ENCODE measurements at places on chromosomes 1 and 21.

GRCh38 chr1:246800756-246801155, 76.5 kb downstream of the SCCPDH start:
- H3K27ac ChIP-seq = no peak overlapping the region
- H3K27me3 ChIP-seq = no peaks in the 10 kb centered on the region
- no peaks in the 10 kb centered on the region for H3K4me1 ChIP-seq
- H3K4me3 ChIP-seq = no peak overlapping the region
- no peaks in the 10 kb centered on the region for H3K36me3 ChIP-seq
- DNase-seq = no peak

DNA sequence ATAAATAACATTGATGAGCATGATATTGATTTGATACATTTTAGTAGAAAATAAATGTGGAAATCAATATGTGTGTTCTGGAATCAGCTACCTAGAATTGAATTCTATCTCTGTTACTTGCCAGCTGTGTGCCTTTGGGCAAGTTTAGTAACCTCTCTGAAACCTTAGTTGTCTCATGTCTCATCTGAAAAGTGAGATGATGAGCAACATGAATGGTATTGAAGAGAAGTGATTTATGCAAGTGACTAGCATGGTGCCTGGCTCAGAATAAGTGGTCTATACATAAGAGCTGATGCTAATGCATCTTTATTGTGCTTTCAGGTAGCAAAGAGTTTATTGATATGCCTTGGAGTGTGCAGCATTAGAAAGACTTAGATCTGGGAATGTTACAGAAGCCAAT, 383.3 kb downstream of the PRDM2 start:
- H3K4me1 ChIP-seq = no peaks in the 10 kb centered on the region
- no peak overlapping the region for H3K27ac ChIP-seq
- H3K4me3 ChIP-seq = no peak overlapping the region
- no peak for DNase-seq
- H3K36me3 ChIP-seq = no peaks in the 10 kb centered on the region

- H3K27me3 ChIP-seq = no peaks in the 10 kb centered on the region
- H3K4me3 ChIP-seq = no peak overlapping the region
- DNase-seq = no peak
- peaks cover 6% of the 10 kb centered on the region for H3K36me3 ChIP-seq
Measured at GRCh38 chr21:45522381-45522780, 19.9 kb downstream of the SLC19A1 start.

- H3K27ac ChIP-seq = no peak overlapping the region
- peaks cover 8% of the 10 kb centered on the region for H3K36me3 ChIP-seq
- no peak for DNase-seq
Measured at GRCh38 chr21:43778469-43779335, 2.6 kb upstream of the CSTB start.

DNA sequence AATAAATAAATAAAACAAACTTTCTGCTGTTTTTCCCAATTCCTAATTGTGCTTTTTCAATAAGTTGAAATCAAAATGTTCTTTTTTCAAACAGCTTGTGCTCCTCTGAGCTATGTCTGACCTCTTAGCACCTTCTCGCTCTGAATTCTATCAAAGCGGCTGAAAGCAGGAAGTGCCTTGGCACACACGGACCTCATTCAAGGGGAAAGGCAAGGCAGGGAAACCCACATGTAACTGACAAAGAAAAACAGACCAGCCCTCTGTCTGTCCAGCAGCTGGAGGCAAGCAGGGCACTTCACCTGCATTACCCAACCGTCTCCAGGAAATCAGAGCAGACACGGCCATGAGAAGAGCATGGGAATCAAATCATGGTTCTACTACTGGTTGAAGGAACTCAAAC, 56.7 kb downstream of the PLPP3 start:
- no peak overlapping the region for H3K27ac ChIP-seq
- no peak overlapping the region for H3K4me3 ChIP-seq
- no peaks in the 10 kb centered on the region for H3K27me3 ChIP-seq
- H3K4me1 ChIP-seq = no peaks in the 10 kb centered on the region
- DNase-seq = no peak
- no peaks in the 10 kb centered on the region for H3K36me3 ChIP-seq

DNA sequence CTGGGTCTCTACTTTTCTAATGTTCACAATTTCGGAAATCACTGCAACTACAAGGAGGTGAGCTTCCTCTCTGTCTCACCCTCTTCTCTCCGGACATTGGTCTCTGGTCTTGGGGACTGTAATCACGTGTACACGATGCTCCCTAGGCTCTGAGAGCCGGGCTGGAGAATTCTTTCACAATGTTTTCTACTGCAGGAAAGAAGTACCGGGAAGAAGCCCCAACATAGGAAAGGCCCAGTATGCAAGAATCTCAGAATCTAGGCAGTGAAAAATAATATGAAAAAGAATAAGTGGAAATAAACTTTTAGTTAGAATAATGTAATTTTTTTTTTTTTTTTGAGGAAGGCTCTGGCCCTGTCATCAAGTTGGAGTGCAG, 13.5 kb upstream of the HJV start:
- DNase-seq = no peak
- no peak overlapping the region for H3K4me3 ChIP-seq
- peaks cover 2% of the 10 kb centered on the region for H3K27me3 ChIP-seq
- H3K27ac ChIP-seq = no peak overlapping the region
- H3K4me1 ChIP-seq = peaks cover 10% of the 10 kb centered on the region

GRCh38 chr1:64387389-64388285, 82.3 kb upstream of the CACHD1 start:
- H3K27ac ChIP-seq = no peak overlapping the region
- no peak for DNase-seq
- no peaks in the 10 kb centered on the region for H3K4me1 ChIP-seq

- DNase-seq = no peak
- H3K27me3 ChIP-seq = peaks cover 3% of the 10 kb centered on the region
- no peak overlapping the region for H3K4me3 ChIP-seq
- no peaks in the 10 kb centered on the region for H3K36me3 ChIP-seq
- H3K27ac ChIP-seq = no peak overlapping the region
Measured at GRCh38 chr1:31405578-31406245, 7.3 kb upstream of the SERINC2 start.

GRCh38 chr1:181660621-181661020, 177.3 kb downstream of the CACNA1E start:
- DNase-seq = no peak
- H3K4me1 ChIP-seq = no peaks in the 10 kb centered on the region
- H3K36me3 ChIP-seq = no peaks in the 10 kb centered on the region
- peaks cover 14% of the 10 kb centered on the region for H3K27me3 ChIP-seq
- H3K27ac ChIP-seq = no peak overlapping the region

DNA sequence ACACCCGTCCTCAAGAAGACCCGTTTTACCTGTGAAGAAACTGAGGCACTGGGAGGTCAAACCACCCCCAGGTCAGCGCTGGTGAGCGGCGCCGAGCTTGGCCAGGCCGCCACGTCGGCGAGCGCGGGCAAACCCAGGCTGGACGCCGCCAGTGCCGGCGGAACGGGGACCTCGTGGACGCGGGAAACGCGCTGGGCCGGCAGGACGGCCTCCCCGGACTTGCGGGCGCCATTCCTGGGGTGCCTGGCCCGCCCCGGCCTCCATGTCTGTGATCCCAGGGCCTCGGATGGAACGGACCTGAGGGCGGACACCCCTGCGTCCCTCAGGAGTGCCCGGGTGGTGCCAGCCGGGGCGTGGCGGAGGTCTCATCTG, 764 bp upstream of the SUMO3 start:
- H3K27me3 ChIP-seq = no peaks in the 10 kb centered on the region
- H3K4me1 ChIP-seq = peaks cover 18% of the 10 kb centered on the region
- DNase-seq = no peak
- peaks cover 2% of the 10 kb centered on the region for H3K36me3 ChIP-seq

GRCh38 chr1:43653339-43653738, 3.4 kb downstream of the KDM4A start:
- DNase-seq = no peak
- no peaks in the 10 kb centered on the region for H3K27me3 ChIP-seq
- no peak overlapping the region for H3K4me3 ChIP-seq
- H3K36me3 ChIP-seq = peaks cover 44% of the 10 kb centered on the region
- peaks cover 33% of the 10 kb centered on the region for H3K4me1 ChIP-seq

DNA sequence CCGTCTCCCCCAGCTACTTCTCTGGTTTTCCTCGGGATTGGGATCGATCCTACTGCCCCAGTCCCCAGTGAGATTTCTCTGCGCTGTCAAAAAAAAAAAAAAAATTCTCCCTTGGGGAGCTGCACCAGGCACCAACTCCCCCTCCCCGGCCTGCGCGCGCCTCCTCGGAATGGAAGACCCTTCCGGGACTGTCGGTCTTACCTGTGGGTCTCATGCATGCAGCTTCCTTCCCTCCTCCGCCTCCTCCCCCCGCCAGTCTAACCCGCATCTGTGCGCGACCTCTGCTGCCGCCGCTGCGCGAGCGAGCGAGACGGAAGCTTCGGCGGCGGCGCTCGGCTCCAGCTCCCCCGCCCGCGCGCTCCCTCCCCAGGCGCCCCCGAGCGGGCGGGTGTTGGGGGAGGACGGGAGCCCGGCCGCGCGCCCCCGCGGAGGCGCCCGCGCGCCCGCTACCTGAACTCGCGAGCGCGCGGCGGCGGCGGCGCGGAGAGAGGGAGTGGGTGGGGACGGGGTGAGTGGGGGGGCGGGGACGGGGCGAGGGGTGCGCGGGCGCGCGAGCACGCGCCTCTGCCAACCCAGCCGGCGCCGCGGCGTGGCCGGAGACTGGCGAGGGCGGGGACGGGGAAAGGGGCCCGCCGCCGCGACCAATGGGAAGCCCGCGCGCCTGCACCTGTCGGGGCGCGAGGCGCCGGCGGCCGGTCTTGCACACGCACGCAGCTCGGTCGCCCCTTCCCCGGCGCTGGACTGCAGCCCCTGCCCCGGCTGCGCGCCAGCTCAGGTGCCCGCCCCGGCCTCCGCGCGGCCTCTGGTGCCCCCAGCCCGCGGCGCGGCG, at the start of gene SUSD4:
Gene SUSD4, minus strand, starts transcription at position 321 of the 829 bp plus-strand sequence. CDS start 751 bp downstream, outside the sequence.
- H3K36me3 ChIP-seq = no peaks in the 10 kb centered on the region
- DNase-seq = peak; percentile 71
- peaks cover 16% of the 10 kb centered on the region for H3K4me1 ChIP-seq
- peak within 1 kb of the TSS; percentile 37 for H3K4me3 ChIP-seq
- H3K27me3 ChIP-seq = peaks cover 9% of the 10 kb centered on the region
- peak within 1 kb of the TSS; percentile 23 for H3K27ac ChIP-seq

DNA sequence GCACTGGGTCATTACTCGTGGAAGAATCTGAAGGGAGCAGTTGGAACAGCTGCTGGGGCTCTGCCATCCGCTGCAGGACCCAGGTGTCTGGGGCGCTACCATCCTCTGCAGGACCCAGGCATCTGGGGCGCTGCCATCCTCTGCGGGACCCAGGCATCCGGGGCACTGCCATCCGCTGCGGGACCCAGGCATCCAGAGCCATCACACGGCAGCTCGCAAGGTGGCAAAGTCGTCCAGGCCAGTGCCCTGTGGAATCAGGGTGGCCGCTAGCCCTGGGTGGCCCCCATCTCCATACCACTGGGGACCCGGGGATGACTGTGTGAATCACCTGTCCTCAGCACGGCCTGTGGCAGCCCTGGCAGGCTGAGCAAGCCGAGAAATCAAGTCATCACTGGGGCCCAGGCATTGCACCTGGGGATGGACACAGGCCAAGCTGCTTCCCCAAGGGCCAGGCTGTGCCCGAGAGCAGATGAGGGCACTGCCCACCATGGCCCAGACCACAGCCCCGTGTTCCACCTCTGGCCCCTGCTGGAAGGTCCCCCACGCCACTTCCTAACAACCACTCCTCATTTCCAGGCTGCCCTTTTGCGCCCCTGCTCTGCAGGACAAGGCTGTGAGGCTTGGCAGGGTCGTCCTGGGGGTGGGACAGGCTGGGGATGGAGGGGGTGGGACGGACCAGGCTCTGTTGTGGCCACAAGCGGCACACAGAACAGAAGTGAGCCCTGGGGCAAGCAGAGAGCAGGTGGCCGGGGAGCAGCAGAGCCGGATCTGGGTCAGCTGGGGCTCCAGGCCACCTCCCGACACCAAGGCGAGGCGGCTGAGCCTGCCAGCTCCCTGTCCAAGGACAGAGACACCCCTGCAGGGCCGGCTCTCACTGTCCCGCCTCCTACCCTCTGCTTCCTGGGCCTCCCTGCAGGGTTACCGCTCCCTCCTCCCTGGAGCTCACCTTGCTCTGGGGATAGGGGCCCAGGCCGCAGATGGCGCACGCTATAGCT, 12.7 kb downstream of the GABRD start:
- H3K4me3 ChIP-seq = no peak overlapping the region
- no peak overlapping the region for H3K27ac ChIP-seq
- DNase-seq = no peak
- H3K27me3 ChIP-seq = no peaks in the 10 kb centered on the region
- H3K36me3 ChIP-seq = no peaks in the 10 kb centered on the region

- H3K4me3 ChIP-seq = no peak overlapping the region
- no peak overlapping the region for H3K27ac ChIP-seq
- DNase-seq = no peak
- H3K36me3 ChIP-seq = no peaks in the 10 kb centered on the region
- H3K4me1 ChIP-seq = no peaks in the 10 kb centered on the region
- H3K27me3 ChIP-seq = no peaks in the 10 kb centered on the region
Measured at GRCh38 chr1:14437417-14437918, 161.0 kb upstream of the KAZN start.
